ENCODE measurements at places on chromosomes 5 and 9.

GRCh38 chr9:93899609-93900435 is 55.3 kb downstream of the BARX1 start:
- DNase-seq, result no peak

DNA sequence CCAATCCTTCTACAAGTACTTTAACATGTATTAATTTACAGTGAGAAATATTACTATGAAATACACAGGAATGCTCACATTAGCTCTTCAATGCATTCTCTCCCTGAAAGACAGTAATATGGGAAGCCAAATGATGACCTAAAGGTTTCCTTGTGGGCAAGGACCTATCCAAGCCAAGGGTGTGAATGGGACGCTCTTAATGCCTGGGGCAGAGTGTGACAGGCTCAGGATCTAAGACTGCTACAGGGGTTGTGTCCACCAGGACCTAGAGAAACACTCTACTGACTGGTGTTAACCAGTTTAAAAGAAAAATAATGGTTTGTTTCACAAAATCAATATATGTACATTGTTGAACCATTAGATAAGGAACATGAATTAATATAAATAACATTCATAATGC is 158.7 kb downstream of the FGF1 start:
- no peak for DNase-seq

DNA sequence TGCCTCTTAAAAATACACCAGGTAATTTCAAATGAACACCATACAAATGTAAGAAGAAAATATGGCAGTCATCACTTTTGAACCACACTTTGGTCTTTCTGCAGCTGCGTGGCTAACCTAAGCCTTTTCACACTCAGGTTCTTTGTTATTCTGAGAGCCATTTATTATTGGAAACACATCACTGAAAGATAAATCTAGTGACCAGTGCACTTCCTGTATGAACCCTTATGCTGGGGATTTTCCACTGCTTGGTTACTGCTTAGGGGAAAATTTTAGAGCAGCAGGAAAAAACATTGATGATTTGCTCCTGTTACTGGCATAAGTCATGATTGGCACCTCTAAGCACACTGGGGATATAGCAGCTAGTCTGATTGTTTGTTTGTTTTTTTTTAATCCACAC is 58.6 kb upstream of the RANBP3L start:
- DNase-seq, result no peak

DNA sequence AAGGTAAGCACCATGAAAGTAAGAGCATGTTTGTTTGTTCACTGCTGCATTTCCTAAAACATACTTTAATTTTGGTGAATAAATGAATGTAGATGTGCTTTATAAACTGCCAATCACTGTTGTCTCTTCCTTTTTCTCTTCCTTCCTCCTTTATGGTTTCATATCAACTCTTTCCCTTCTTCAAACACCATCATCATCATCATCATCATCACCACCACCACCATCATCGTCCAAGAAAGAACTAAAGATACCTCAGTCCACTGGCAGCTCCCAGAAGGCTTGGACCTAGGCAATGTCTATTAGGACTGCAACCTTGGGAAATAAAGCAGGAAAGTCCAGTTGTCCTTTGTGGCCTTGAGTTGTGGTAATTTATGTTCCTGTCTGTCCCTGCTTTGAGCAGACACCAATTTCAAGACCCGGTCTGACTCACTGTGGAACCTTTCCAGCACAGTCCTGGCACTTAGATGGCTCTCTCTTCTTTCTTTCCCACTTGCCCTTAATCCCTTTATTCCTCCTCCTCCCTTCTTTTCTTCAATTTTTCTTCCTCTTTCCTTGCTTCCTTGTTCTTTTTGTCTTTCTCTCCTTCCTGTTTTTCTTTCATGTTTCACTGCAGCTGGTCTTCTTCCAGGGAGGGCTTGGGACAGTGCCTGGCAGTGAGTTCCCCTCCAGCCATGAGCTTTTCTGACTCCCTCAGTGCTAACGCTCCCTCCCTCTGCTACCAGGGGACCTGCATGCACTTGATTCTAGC is 99.3 kb downstream of the ANGPTL2 start:
- no peak for DNase-seq

- no peak for DNase-seq
These were observed 37.7 kb downstream of the PCDHAC2 start for GRCh38 chr5:141003791-141004611.

GRCh38 chr5:19125956-19126713 is 861.9 kb downstream of the CDH18 start:
- DNase-seq, result no peak

GRCh38 chr5:124200381-124200780 is 546.1 kb downstream of the ZNF608 start:
- DNase-seq, result no peak

DNA sequence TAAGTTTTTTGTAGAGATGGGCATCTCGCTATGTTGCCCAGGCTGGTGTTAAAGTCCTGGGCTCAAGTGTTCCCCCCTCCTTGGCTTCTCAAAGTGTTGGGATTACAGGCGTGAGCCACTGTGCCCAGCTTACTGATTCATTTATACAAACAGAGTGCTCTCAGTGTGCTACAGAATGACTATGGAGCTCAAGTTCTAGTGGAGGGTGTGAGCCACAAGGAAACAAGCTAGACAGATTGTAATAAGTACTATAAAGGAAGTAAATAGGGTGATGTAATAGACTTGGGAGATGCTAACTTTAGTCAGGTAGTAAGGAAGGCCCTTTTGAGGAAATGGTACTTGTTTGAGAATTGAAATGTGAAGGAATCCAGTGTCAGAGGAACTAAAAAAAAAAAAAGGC is 1.7 kb upstream of the TMEM267 start:
- DNase-seq, result peak; percentile 32

GRCh38 chr5:35186749-35187148 is 43.5 kb downstream of the PRLR start:
- DNase-seq, result no peak

- DNase-seq, result no peak
These were observed 1.2 kb upstream of the SLC25A51 start for GRCh38 chr9:37905131-37905505.

DNA sequence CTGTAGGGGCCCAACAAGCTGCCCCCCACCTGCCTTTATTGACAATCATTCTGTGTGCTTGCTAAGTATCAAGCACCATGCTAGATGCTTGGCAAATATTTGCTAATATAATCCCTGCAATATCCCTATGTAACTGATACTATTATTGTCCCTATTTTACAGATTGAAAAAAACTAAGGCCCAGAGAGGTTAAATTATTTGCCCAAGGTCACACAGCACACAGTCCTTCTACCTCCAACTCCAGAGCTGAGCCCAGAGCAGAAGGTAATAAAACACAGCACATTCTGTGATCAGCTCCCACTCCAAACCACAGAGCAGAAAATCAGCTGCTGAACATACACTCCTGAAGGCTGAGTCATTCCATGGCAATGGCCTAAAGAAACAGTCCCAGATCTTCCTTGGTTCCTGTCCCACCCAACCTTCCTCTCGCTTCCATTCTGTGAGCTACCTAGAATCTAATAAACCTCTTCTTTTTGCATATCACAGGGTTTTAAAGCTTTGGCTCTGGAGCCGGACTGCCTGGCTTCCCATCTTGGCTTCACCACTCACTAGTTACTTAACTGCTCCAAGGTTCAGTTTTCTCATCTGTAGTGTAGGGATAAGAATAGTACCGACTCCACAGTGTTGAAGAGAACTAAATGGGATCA is 66.7 kb upstream of the ADRA1B start:
- DNase-seq, result no peak

DNA sequence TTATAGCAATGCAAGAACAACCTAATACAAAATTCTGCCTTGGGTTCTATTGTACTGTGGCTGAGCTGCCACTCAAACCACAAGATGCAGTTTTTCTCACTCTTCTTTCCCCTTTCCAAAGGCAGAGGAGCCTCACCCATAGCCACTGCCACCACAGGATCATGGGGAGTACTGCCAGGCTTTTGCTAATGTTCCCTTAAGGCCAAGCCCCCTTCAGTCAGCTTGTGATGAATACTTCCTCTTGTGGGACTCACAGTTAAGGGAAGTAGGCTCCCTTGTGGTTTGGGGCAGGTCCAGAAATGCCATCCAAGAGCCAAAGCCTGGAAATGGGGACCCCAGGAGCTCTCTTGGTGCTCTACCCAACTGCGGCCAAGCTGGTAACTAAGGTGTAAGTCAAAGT is 258.7 kb downstream of the SPATA31D1 start:
- DNase-seq, result no peak

DNA sequence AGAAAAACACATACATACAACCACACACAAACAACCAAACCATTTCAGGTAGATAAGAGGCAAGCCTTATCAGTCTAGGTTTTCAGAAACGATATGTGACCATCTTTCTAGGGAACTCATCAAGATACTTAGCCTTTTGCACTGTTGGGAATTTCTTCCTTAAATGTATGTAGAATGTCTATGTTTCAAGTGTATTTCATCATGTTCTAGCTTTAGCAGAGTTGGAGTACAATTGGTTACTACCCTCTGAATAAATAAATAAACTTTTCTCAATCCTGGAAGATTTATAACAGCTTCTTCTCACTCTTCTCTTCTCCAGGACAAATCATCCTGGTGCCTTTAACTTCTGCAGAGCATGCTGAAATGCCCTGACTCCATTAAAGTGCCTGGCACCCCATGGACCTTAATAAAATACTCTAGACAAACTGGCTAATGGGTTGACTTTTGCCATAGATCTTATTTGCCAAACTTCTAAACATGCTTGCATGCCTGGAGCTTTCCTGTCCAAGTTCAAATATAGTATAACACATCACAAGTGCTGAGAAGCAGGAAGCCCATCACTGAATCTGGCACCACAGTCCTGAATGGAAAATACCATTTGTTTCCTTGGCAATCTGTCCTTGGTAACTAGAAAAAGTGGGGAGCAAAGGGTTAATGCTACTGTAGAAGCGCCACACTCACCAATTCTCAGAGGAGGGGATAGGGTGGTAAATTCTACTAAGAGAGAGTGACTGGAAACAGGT is 33.1 kb upstream of the ZNF462 start:
- DNase-seq, result no peak

Data from HL-60 (cell line).